Caudate nucleus (tissue), 63 donors: ENCODE measurements at places on chromosomes 1 and 21.

- DNase-seq: no peak
Measured at GRCh38 chr1:68481041-68481440, 15.8 kb downstream of the DEPDC1 start.

DNA sequence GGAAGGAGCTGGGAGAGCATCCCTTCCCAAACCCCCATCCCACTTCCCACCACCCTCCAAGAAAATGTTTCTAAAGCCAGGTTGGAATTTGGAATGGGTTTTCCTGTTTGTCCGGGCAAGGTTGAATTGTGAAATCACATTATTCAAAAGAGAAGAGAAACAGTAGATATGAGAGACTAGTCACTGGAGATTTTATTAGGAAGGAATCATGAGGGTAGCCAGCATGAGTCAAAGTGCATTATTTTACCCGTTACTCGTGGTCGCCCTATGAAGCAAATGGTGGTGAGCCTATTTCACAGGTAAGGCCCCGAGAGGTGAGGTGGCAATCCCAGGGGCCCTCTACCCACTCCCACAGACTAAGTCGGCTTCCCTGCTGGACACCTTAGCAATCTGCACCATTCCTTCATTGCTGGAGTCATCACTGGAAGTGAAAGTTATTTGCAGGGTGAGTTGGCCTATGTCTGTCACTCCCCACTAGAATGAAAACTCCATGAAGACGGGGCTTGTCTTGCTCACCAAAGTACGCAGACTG is 52.8 kb downstream of the TOMM20 start:
- no peak for DNase-seq

- no peak for DNase-seq
Measured at GRCh38 chr21:29164323-29164942, 34.0 kb downstream of the MAP3K7CL start.

DNA sequence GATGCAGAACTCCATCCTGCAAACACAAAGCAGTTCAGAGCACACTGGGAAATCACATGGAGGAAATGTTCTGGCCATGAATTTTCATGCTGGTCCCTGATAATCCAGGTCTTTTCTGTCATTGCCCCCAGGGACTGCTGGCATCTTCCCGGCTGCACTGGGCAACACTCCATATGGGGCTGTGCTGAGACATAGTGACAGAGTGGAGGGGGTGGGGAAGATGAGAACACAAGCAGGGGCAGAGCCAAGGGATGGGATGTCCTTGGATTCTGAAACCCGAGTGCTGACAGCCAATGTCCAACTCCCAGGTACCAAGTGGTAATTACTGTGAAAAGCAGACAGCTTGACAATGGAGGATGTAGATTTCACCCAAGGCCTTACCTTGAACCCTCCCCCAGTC is 185.7 kb downstream of the HIVEP3 start:
- no peak for DNase-seq

DNA sequence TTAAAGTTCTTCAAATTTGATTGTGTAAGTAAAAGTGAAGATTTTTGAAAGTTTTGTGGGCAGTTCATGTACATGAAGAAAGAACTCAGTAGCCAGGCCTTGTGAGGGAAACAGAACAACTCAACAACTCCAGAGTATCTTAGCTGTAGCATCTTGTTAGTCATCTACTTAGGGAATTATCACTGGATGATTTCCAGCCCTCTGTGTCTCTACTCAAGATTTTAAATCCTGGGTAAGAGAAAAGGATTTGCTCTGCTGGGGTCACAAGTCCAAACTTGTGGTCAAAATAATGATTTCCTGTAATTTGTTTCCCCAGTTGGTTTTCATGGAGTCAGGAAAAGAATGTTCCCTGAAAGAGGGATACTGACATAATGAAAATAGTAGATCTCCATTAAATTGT is 8.2 kb downstream of the OR10T2 start:
- no peak for DNase-seq

DNA sequence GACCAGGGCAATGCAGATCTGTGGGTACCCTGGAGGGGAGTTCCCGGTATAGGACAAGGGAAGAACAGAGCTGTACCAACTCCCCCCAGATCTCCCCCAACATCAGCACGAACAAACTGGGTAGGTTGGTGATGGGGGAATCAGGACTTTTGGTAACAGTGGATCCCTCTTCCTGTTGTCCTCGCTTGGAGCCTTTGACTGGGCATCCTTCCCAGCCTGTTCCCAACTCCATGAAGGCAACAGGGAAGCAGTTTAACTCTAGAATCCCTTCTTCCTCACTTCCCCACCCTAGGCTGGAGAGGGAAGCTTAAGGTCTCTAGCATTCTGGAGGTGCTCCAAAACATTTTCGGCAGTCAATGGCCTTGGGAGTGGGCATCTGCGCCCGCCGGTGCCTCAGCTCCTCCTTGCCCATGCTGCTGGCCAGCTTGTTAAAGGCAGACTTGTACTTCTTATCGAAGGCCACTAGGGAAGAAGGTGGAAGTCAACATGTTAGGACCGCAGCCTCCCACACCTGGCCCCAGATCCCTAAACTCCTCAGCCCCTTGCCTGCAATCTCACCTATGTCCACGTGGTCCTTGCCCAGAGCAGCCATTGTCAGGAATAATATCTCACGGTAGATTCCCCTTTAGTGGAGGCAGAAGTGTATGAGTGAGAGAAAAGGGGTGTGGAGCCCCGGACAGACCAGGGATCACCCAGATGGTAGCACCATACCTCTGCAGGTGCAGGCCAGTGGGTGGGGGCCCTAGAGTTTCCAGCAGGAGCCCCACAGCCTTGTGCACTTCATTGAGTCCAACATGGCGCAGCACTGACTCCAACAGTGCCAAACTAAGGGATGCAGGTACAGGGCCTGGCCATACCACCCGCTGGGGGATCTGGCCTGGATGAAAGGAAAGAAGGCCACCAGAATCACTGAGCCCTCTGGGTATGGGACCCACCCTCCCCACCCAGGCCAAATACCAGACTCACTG is 7.5 kb upstream of the GATAD2B start:
- DNase-seq: no peak

- DNase-seq: no peak
Measured at GRCh38 chr1:6884652-6885153, 99.4 kb downstream of the CAMTA1 start.

GRCh38 chr1:75985827-75986226 is 53.6 kb upstream of the ASB17 start:
- no peak for DNase-seq

DNA sequence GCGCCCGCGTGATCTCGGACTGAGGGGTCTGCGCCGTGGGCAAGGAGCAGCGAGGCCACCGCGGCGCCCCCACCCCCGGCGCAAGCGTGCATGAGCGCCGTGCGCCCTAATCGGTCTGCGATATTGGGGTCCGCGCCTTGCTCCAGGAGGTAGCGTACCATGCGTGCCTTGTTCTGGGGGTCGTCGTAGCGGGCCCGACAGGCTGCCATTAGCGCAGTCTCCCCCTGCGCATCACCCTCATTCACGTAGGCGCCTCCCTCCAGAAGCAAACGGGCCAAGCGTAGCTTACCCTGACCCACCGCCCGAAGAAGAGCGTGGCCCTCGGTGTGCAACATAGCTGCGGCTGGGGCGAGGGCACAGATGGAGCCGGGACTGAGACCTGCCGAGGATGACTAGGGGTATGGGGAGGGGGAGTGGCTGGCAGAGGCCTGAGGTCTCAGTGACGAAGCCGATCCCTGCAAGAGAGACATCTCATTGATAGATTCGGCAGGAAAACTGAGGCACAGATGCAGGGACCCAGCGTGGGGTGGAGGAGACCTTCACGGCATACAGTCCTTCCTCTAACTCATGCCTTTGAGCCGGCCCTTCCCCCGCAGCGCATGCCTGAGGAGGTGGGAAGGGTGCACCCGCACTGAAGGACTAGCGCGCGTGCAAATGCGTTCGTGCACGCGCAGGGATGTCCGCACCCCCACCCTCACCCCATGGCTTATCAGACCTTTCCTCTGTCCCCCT is 2.8 kb downstream of the ANKRD34A start:
- DNase-seq: peak; percentile 54

- DNase-seq: no peak
Measured at GRCh38 chr1:155909894-155910293, 1.3 kb downstream of the RIT1 start.

GRCh38 chr1:196181594-196181878 is 426.7 kb downstream of the KCNT2 start:
- DNase-seq: no peak

DNA sequence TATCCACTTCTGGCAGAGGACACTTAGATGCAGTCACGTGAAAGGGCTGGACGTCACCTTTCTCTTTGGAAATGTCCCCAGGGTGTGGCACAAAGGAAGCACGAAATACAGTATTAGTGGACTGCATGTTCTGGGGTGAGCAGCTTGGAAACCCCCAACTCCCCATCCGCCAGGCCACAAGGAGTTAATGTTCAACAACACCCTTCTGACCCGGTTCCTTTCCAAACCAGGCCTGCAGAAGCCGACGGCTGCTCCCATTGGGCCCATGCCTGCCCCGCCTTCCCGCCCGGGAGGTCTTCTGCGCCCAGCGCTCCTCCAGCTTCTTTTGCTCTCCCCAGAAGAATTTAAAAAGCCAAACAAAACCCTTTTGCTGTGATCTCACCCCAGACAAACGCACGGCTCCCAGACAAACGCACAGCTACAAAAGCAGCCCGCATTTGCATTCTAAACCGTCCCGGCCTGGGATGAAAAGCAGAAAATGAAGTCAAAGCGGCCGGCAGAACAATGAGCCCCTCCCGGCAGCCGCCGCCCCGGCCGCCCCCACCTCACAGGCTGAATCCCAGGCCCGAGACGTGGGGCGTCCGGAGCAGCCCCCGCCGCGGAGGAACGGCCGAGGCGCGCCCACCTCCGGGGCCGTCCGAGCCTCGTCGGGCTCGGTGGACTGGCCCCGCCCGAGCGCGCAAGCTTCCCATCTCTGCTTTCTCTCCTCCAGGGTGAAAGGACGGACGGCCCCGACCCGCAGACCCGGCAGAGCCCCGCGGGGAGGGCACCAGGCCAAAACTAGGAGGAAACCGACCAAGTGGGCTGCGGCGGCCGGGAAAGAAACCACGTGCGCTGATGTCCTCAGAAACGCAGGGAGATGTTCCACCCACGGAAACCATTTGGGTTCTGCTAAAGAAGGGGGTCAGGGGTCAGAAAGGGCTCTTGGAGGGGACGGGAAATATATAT is 101.9 kb downstream of the PLPP3 start:
- peak; percentile 28 for DNase-seq
